ENCODE measurements at places on chromosomes 1 and 21.

DNA sequence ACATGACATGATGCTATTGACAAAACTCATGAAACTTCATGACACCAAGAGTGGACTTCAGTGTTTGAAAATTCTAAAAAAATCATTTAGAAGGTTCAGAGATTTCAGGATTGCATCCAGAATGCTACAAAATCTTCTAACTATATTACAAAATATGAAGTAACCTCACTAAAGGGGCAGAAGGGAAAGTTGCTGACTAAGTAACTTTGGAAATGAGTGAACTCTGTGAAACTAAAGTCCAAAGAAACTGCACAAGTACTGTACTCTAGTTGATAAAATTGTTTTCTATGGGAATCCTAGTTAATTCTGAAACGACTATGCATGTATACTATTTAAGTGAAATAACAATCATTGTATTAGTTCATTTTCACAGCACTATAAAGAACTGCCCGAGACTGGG lies 184.4 kb downstream of the LYPLAL1 start:
- no peak for DNase-seq

- DNase-seq, result no peak
Measured at GRCh38 chr1:85172684-85173337, 28.0 kb downstream of the SYDE2 start.

DNA sequence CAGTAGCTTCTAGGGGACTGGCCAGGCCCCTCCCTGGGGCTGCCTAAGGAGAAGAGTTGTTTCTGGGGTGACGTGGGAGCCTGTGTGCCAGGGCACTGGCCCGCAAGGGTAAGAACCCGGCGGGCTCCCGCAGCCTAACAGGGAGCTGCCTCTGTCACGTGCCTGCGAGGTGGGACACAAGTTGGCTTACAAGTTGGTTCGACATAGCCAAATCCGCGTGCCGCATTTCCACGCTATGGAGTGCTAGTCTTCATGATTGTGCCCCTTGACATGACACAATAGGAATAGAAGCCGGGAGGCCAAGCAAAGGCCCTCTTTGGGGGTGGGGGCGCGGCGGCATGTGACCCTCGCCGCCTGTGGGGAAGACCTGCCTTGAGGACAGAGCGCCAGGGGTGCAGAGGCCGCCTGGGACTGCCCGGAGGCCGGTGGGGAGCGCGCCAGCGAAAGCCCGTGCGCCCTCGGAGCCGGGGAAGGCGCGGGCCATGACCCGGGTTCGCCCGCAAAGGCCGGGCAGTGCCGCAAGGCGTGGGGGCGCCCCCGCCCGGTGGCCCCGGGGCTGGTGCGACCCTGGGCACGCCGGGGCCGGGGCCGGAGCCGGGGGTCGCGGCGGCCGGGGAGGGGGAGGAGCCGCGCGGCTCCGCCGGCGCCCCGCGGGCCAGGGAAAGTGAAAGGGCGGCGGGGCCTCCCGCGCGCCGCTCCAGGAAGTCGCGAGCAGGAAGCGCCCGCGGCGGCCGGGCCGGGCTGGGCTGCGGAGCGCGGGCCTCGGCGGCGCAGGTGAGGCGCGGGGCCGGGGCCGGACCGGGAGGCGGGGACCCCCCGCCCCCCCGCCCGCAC lies at the start of gene SLC37A1:
Gene SLC37A1, plus strand, starts transcription at position 702 of the 834 bp plus-strand sequence. CDS start 4,603 bp downstream, outside the sequence.
- DNase-seq, result no peak

DNA sequence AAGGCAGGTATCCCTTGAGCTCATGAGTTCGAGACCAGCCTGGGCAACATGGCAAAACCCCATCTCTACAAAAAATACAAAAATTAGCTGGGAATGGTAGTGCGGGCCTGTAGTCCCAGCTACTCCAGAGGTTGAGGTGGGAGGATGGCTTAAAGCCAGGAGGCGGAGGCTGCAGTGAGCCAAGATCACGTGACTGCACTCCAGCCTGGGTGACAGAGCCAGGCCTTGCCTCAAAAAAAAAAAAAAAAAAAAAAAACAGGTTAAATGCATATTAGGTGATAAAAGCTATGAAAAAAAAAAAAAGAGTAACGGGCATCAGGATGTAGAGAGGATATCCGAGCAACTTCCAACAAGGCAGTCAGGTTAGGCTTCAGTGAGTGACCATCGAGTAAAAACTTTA lies 2.8 kb upstream of the SRRM1 start:
- DNase-seq, result no peak

- no peak for DNase-seq
Measured at GRCh38 chr1:170539154-170539553, 7.2 kb downstream of the GORAB start.

DNA sequence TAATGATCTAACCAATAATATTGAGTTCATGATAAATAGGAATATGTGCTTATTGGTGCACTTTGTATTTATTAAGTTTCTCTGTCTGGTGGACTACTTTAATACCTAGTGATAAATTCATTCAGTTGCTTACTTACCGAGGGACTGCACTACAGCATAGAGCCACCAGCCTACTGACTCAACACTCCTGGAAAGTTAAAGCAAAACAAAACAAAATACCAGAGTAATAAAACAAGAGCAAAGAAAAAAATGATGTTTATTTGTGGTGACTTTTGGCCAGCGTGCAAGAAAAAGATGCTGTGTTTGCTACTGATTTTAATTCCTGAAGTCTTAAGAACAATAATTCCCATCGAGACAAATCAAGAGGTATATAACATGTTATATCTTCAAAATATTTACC lies 586.3 kb downstream of the PLA2G4A start:
- DNase-seq, result no peak

DNA sequence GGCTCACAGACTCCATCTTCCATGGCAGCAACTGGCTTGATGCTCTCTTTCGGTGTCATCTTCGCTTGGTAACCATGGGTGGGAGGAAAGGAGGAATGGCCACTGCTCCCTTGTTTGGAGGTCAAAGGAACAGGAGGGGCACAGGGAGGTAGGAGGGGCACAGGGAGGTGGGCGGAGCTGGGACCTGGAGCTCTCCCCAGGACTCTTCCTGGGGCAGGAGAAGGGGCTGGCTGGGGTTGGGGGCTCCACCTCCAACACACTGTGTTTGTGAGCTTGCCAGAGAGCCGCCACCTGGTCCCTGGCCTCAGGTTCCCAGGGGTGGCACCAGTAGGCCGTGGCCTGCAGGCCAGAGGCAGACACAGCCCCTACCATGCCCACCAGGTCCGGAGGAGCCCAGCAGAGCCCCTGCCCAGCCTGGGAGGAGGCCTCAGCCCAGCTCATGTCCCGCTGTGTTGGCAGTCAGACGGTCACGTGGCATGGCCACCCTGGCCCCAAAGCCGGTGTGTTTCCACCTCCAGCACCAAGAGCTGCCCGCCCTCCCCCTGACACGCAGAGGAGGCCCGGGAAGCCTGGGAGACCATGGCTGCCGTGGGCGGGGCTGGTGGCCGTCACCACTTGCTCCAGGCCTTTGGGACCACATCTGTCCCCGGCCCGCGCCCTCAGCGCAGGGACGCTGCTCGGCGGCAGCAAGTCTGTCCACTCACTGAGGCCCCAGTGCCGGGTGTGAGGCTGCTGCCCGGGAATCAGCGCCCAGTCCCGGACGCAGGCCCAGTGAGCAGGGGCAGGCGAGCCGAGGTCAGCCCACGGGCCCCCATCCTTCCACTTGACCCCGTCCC lies 73.9 kb downstream of the MORN1 start:
- no peak for DNase-seq

- DNase-seq, result no peak
Measured at GRCh38 chr1:81443288-81443687, 357.4 kb upstream of the ADGRL2 start.

- no peak for DNase-seq
Measured at GRCh38 chr21:29424728-29425127, 126.0 kb downstream of the BACH1 start.

- no peak for DNase-seq
Measured at GRCh38 chr1:193156822-193157142, 29.6 kb downstream of the B3GALT2 start.

- DNase-seq, result no peak
Measured at GRCh38 chr1:90155721-90156487, 161.0 kb downstream of the ZNF326 start.

DNA sequence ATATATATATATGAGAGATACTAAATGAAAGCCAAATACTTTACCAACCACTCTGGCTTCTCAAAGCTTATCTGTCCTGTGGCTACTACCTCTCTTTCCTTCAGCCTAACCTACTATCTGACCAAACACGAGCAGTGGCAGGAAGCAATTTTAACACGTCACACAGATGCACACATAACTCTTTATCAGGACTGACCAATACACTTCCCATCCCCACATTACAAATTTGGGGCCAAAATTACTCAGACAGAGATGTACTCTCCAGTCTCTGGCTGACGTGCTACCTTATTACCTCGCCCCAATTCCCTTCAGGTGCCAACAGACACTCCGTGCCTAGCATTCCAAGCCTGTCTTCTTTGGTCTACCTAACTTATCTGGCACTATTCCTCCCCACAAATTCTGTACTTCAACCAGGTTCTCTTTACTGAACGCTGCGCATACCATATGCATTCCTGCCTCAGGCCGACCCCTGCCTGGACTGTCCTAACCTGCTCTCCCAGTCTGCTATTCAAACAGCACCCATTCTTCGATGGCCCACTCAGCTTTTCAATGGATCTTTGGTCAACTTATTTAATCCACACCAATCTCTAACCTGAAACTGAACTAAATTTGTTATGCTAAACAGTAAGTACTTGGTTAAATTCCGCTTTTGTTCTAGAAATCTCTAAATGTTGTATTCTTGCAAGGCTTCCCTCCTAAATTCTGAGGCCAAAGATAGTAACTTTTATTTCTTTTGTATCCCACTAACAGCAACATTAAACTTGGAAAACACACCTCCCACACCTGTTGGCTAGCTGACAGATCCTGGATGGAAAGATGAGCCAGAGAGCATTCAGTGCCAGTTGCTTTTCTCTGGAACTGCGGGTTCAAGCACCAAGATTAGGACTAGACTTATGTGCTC lies 27.9 kb downstream of the RERE start:
- no peak for DNase-seq

DNA sequence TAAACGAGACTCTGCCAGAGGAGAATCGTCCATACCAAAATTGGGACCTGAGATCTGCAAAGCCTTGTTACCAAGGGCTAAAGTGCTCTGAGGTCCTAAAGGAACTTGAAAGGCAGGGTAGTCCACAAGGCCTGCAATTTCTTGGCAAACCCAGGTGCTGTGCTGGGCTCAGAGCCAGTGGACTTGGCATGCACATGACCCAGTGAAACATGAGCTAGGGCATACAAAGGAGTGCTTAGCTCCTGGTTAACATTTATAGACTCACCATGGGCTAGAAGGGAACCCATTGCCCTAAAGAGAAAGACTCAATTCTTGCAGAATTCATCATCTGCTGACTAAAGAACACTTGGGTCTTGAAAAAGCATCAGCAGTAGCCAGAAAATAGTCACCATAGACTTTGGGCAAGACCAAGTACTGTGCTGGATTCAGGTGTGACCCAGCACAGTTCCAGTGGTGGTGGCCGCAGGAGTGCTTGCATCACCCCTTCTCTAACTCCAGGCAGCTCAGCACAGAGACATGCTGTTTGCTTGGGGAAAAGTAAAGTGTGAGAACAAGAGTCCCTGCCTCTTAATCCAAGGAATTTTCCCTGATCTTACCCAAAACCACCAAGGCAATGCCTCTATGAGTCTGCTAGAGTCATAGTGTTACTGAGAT lies 1069.4 kb upstream of the ADGRL2 start:
- DNase-seq, result no peak

- DNase-seq, result no peak
Measured at GRCh38 chr1:111553196-111553595, 49.8 kb upstream of the ADORA3 start.

DNA sequence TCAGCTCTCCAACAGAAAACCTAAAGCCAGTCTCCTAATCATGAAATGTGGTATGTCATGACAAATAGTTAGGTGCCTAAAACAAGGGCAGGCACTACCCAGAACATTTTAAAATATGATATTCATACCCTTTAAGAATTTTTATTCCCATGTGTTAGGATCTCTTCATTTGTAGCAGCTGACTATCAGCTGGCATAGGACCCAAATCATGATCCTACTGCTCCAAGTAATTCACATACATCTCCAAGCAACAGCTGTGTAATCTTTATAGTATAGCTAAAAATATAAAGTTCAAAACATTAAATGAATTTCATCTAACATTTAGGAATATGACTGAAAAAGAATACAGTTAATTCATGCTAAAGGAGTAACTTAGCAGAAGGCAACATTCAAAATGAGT lies 57.5 kb downstream of the ENAH start:
- no peak for DNase-seq

- no peak for DNase-seq
Measured at GRCh38 chr1:202516434-202516877, 168.0 kb downstream of the PPP1R12B start.

GRCh38 chr1:29640428-29640785 lies 404.1 kb downstream of the PTPRU start:
- DNase-seq, result no peak
